Fibroblast of skin of left biceps (primary cell): ENCODE measurements at places on chromosomes 13 and 19.

DNA sequence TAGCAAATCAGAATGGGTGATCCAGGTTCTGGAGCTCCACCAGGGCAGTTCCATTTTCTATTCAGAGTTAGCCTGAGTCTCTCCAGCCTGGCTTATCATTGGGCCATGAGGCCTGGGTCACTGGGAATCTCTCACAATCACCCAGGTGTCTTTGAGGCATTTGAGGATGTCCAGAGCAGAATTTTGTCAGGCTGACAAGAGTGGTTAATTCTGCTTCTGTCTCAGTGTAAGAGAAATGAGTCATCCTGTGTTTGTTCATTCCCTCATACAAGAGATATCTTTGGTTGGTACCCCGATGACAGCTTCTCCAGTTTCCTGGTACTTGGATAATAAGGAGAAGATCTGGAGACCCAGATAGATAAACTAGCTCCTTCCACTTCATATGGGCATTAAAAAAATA, 10.4 kb downstream of the ZNF93 start:
- no peak for DNase-seq

DNA sequence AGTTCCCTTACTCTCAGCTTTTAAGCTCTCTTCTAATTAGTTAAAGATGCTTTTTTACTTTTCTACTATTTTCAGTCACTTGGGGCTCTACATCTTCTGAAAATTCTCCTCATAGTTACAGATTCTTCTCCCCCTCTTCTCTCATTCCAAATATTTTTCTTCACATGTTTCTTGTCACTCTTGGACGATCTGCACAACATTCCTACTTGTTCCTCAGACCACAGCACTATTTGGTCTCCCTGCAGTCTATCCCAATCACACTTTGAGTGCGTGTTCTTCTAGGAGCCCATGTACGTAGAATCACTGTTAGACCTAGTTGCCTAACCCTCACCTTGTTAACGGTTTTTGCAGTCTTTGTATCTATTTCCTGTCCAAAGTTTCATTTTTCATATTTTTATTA, 222.5 kb upstream of the SPRY2 start:
- no peak for DNase-seq

GRCh38 chr19:10078329-10078728, 7.8 kb upstream of the SHFL start:
- no peak for DNase-seq

DNA sequence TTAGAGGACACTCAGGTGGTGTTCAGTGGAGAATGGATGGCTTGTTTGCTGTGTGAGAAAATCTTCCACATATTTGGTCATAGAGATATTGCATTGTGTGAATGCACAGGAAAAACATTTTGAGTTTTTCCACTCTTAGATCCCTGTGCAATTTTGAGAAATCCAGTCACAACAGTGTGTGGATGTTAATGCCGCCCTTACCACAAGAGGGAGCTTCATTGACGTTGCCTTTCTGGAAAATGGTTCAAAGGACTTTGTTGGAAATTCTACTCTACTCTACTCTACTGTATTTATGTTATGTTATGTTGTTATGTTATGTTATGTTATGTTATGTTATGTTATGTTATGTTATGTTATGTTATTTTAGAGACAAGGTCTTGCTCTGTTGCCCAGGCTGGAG, 13.4 kb downstream of the ZNF20 start:
- DNase-seq = no peak

DNA sequence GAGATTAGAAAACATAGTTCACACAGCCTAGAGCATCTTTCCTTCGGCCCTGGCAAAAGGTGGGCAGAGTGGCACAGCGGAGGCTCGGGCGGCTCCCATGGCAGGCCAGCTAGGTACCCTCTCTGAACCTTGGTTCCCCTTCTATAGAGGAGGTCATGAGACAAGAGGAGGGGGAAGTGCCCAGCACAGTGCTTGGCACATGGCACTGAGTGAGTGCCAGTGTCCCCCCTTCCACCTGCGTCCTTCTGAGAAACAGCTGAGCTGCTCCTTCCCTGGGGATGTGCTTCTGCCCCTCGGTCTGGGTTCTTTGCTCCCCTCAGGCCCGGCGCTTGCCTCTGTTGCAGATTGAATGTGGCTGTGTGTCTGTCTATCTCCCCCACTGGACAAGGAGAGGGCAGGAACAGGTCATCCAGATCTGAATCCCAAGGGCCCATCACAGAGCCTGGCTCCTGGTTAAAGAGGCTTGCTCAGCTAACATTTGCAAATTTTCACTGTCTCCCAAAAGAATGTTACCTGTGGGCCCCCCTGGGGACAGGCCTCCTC, 165.6 kb downstream of the USP12 start:
- DNase-seq = no peak

DNA sequence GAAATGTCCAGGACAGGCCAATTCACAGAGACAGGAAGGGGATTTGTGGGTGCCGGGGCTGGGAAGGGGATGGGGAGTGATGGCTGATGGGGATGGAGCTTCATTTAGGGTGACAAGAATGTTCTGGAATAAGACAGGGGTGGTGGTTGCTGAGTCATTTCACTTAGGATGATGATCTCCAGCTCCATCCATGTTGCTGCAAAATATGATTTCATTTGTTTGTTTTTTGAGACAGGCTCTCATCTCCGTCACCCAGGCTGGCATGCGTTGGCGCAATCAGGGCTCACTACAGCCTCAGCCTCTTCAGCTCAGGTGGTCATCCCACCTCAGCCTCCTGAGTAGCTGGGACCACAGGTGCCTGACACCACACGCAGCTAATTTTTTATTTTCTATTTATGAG, 3.1 kb upstream of the JSRP1 start:
- no peak for DNase-seq

- DNase-seq = peak; percentile 62
Observed at GRCh38 chr19:28307487-28307886, 905.5 kb downstream of the UQCRFS1 start.

DNA sequence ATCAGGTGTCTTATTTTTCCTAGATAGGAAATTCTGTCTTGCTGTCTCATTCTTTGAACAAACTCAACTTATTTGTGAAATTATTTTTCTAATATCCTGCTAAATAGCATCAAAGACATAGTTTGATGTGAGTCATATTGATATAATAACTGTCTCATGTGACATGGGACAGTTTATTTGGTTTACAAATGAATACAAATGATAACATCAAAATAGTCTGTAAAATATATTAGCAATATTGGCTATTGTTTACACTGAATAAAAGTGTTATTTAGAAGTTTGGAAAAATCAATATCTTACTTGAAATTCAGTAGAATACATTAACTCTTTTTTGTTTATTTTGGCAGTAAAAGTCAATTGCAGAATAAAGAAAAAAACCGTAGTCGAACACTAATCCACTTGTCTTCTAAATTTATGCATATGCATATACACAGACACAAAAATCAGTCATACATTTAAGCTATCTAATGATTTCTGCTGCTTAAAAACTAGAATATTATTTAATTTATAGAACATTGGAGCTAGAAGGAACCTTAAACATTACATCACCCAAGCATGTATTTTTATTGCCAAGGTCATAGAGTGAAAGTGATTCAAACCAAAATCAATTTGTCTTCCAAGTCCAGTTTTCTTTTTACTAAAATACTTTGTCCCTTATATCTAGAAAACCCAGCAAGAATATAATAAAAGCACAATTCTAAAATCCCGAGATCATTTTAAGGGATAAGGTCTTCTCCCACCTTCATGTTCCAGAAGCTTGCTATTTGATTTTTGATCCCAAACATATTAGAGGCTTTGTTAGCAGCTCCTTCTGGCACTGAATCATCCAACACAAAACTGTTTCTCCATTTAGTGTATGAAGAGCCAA, 776.5 kb upstream of the SLITRK1 start:
- no peak for DNase-seq

- no peak for DNase-seq
Observed at GRCh38 chr13:60220072-60220471, 56.3 kb upstream of the DIAPH3 start.

DNA sequence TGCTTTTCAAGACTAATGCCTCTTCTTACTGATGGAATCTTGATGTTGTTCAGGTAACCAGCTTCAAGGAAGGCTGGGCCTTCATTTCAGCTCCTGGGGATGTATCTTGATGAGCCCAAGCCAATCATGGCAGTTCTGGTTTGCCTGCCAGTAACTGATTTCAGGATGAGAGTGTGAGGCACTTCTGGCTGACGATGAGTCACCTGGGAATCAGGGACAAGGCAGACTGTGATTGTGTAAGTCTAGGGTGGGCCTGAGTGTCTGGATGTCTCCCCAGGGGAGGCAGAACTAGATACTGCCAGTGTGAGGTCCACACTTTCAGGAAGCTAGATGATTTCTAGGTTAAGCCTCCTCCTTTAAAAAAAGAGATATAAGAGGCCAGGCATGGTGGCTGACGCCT, 77.3 kb upstream of the KL start:
- DNase-seq = no peak

GRCh38 chr13:32297206-32297605, 18.0 kb downstream of the ZAR1L start:
- no peak for DNase-seq

DNA sequence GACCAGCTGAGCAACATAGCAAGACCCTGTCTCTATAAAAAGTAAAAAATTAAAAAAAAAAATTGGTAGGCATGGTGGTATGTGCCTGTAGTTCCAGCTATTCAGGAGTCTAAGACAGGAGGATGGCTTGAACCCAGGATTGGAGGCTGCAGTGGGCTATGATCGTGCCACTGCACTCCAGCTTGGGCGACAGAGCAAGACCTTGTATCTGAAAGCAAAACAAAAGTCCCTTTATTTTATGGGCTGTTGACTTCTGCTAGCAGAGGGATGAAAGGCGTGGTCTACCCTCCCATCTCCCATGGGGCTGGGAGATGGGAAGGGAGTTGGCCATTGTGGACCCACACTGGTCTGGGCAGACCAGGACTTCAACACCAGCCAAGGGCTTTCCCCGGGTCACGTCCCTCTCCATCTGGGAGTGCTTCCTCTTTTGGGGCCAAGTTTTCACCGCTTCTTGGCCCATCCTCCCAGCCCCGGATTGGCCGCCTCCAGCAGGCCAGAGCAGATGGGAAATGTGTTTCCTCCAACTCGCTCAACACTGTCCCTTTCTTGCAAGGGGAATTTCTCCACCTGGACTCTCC, 2.2 kb upstream of the TNFSF9 start:
- no peak for DNase-seq

DNA sequence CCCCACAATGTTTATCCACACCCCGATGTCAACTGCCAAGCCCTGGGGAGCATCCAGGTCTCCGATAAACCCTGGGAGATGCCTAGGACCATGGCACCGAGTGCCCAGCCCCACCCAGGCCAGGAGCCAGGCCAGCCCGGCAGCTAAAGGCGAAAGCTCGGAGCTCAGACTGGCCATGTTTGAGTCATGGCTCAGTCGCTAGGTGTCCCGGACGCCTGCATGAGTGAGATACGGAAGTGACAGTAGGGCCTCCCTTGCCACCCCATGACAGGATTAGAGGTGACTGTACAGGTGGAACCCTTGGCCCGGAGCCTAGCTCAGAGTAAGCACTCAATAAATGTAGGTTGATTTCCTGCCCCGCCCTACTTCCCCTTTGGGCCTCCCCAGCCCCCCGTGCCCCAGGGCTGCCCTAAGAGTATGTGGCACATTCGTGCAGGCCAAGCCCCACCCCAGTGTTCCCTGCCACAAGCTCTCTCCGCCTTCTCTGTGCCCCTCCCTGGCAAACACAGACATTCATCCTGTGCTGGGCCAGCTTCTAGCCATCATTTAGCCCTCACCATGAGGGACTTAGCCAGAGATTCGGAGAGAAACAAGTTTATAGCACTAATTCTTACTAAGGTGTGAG, 5.8 kb upstream of the TPM4 start:
- no peak for DNase-seq

DNA sequence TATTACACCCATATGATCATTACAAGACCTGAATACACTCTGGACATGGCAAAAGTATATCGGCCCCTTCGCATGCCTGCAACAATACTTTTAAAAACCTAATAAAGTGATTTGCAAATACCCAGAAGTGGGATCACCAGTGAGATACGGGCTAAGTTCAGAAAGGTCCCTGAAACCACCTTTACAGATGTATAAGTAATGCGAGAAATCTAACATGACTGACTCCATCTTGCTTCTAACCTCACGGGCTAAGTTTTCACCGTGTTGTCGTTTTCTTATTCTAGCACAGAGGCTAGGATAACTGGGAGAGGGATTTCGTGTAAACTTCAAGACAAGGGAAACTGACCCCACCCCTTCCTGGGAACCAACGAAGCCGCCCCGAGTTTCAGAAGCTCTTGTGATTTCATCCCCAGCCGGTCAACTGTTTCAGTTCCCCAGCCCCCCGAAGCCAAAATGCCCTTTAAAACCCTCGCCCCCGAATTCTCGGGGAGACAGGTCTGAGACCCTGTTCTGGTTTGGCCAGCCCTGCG, 703 bp downstream of the NEK3 start:
- DNase-seq = no peak

DNA sequence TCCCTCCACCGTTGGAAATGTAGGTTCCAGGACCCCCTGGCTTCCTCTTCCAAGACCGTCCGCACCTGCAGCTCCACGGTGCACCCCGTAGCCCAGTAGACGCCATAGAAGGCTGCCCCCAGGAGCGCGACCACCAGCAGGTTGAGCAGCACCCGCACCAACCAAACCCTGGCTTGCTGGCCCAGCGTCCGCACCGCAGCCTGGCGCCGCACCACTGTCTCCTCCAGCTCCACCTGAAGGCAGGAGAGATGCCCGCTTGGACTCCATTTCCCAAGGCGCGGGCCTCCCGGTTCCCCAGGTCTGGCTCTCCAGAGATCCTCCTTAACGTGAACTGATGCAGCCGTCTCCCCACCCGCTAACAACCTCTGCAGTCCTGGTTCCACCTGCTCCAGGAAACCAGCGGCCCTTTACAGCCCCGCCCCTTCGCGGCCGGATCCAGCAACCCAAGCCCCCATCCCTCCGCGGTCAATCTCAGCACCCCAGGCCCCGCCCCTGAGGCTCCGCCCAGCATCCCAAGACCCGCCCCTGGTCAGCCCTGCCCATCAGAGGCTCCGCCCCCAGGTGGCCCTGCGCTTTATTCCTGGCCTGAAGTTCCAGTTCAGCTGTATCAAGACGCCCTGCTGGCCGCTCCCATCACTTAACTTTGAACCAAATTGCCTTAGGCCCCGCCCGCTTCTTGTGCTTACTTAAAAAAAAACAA, 5.0 kb upstream of the LENG1 start:
- no peak for DNase-seq

DNA sequence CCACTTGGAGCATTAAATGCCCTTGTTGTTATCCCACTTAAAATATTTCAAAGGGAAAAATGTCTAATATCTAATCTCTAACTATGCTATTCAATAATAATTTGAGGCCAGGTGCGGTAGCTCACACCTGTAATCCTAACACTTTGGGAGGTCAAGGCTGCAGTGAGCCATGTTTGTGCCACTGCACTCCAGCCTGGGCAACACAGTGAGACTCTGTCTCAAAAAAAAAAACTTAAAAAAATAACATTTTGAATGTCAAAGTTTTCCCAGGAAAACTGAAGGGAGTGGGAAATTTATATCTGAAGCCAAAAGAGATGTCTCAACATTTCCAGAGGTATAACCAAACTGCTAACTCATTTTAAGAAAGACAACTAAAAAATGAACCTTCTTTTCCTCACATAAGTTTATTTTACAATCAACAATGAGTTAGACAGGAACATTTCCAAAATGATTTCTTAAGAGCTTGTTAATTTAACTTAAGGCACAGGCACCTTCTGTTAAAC, 47.9 kb downstream of the CAB39L start:
- no peak for DNase-seq
